Activated gamma-delta T cell (primary cell): ENCODE measurements at places on chromosomes 5 and 9.

DNA sequence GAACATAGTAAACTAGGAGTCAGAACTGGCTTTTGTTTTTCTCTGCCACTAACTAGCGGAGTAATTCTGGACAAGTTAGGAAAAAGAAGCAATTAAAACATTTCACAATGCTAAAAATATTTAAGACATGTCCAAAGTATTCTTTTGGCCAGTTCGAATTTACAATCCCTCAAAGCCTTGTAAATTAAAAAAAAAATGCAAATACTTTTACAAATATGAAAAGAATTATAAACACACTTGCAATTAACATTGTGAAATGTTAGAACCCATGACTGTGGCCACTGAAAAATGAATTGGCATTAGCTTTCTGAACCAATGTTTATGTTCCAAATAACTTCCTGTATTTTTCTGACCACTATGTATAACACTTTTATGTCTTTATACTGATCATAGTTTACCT lies 2.2 kb downstream of the RAD1 start:
- DNase-seq: no peak

DNA sequence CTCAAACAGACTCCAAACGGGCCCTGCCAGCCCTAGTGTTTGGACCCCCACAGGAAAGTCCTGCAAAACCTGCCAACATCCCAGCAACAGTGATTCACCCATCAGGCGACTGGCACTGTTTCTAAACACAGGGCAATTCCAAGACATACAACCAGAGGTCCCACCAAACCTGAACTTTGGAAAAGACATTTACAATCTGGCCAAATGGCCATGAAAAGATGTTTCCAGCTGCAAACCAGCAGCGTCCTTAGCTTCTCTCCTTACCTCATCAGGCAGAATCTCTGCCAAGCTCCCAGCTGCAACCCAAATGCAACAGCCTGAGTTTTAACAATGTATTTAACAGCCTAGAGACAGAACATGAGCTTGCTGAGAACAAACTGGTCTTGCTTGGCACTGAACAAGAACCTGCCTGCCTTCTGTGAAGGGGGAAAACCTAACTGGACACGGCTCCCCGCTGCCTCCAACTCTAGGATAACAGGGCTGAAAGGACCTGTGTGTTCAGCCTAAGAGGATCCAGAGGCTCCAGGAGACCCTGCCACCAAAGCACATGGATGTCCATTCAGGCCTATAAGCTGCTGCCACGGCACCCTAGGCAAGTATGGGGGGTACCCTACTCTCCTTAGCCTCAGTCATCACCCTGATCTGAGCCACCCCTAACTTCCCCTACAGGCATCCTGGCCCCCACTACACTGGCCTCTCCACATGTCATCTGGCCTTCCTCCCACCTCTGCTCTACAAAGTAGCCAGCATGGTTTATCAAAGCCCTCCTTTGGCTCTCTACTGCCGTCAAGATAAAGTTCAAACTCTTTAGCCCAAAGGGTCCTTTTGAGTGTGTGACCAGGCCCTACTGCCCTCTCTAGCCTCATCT lies 5.6 kb downstream of the P4HA2 start:
- DNase-seq: no peak

DNA sequence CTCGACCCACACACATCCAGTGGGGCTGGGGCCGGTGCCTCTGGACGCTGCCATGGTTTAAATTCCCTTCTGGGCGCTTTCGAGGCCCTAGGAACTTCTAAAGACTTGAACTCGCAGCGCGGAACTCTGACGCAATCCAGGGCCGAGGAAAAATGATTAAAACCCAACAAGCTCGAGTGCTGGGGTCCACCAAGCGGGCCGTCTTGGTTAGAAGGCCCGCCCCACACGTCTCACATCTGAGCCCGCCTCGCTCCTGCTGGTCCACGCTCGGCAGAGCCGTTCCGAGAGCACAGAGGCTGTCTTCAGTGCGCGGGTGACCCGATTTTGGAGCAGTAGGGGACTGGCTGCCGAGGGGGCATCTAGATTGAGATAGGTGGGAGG lies 1.5 kb downstream of the CRHBP start:
- DNase-seq: no peak

DNA sequence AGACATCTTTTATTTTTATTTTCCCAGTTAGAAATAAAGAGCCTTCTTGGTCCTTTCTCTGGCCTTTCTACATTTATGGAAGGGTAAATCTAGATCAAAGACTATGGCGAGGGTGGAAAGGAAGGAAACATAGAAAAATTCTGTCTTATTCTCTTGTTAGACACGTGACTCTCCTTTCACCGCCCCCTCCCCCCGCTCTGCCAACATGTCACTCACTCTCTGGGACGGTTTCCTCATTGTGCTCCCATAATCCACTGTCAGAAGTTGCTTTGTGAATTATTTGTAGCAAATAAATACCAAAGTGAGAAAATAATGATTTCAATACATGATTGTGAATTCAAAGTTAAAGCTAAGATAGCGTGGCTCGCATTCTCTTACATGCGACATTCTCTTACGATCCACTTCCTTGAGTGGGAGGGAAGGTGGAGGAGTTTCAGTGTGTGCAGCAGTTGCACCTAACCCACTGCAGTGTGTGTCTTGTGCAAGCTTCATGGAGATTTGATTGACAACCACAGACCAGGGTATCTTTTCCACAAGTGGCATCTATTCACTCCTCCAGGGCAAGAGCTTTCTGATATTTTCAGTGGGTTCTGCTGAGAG lies 423.0 kb upstream of the KIF2A start:
- DNase-seq: no peak

- DNase-seq: no peak
Measured at GRCh38 chr9:124723352-124723751, 47.8 kb downstream of the NR6A1 start.

GRCh38 chr9:108463932-108464606 lies 391.7 kb downstream of the ACTL7B start:
- no peak for DNase-seq

- no peak for DNase-seq
Measured at GRCh38 chr5:32001707-32002106, 172.4 kb downstream of the GOLPH3 start.

DNA sequence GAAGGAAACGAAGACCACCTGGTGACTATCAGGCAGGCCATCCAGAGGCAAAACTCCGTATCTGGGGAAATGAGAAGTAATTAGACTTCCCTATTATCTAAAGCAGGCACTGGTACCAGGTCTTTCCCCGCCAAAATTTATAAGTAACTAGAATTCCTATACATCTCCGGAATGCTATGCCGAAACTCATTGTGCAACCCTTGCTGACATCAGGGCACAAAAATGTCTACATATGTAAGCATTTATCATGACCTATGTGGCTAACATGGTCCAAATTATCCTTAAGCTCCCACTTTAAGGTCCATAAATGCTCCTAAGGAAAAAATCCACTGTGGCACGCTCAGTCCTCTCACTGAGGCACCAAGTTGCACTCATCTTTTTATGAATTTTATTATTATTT lies 17.8 kb downstream of the ACTL7B start:
- DNase-seq: no peak

DNA sequence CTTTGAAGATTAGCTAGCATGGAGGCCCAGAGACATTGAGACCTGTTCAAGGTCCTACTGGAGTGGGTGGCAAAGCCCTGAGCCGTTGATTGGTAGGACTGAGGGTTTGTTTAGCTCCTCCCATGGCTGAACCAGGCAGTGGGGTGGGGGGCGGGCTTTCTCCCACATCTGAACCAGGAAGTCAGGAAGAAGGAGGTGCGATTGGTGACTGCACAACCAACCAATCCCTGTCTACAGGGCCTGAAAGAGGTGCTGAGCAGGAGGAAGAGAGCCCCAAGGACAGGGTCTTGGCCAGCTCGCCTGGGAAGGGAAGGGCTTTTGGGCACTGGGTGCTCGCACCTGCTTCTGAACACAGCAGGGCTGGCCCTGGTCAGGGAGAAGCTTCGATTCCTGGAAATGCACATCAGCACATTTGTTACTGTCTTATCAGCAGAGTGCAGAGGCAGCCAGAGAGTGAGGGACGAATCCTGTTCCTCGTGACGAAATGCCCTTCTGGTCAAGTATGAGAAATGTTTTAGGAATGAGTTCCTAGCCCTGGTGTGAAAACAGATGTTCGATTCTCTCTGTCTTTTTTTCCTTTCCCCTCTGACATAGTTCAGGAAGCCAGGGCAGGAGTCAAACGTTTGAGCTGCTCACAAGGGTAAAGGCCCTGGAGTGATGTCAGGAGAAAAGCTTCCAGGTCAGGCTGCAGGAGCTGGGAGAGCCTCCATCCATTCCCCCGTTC lies 294.8 kb upstream of the KLF4 start:
- no peak for DNase-seq

GRCh38 chr5:131254741-131255140 lies 9.1 kb upstream of the CDC42SE2 start:
- DNase-seq: no peak

GRCh38 chr9:78210841-78211301 lies 25.0 kb upstream of the CEP78 start:
- no peak for DNase-seq

GRCh38 chr9:100277166-100277979 lies 75.4 kb downstream of the TEX10 start:
- no peak for DNase-seq

DNA sequence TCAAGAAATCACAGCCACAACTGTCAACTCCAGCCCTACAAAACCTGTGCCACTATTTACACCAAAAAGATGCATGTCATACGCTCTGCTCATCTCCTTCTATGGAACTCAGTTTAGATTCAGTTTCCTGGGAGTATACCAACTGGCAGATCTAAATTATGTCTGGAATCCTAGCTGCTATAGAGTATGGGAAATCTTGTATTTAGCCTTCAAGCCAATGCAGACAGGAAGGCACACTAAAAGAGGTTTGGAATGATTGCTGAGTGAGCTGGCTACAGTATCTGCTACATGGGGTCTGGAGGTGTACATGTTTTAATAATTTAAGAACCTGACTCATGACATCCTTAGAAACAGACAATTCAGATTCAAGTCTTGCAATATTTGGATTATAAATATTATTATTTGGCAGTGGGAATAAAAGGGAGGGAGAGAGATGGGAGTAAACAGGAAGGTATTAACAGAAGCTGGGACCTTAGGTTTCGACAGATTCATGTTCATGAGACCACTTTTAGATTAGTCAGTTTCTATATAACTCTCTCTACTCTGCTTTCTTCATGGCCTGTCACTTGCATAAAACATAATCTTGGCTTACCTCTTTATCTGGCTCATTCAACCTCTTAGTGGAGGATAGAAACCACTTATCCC lies 178.8 kb upstream of the HAPLN1 start:
- no peak for DNase-seq

DNA sequence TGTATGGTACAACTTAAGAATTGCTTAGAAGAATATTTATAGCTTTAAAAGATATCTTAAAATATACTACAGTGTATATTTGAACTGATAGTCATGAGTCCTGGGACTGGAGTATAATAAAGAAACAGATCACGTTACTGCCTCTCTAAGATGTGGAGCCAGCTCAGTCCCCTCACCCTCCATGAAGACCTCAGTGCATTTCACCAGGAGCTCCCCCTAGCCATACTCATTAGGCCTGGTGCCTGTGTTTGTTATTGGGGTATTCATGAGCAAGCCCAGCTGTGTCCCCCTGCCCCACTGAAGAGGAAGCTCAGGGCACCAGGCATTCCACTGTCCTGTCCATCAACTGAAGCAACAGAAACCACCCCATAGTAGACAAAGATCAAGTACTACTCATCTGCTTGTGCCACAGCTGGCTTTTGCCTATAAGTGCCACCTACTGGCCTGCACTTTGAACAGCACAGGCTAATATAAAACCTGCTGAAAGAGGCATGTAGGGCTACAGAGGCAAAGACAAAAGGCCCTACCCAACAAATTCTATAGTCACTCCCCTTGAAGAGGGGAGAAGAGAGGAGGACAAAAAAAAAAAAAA lies 850.2 kb upstream of the NUDT12 start:
- DNase-seq: no peak

DNA sequence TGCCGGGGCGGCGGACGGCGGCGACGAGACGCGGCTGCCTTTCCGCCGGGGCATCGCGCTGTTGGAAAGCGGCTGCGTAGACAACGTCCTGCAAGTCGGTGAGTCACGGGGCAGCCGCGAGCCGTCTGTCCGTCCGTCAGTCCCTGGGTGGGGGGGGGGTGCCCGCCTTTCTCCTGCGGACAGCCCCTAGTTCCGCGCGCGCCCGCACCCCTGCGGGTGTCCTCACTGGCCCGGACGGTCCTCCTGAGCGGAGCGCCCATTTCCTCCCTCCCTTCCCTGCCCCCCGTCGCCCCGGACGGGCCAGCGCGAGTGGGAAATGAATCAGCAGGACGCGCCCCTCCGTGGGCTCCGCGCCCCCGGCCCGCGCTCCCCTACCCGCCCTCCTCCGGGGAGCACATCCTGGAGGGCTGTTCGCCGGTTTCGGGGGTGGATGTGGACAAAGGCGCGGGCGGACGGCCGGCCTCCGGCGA lies 828 bp downstream of the ZSWIM6 start:
- DNase-seq: peak; percentile 40

DNA sequence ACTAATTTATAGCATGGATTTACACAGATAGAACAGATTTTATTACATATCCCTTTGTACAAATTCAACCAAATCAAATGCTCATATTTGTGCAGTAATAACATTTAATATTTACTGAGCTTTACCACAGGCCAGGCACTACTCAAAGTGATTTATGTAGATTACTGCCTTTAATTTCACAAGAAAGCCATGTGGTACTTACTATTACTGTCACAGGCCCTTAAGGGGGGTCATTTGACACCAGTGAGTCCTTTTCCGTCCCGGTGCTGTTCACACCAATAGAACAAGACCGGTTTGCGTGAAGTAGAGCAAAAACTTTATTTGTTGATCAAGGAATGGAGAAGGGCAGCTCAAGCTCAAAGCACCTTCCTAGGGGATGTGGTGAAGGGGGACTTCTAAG lies 308.5 kb upstream of the KCNN2 start:
- no peak for DNase-seq

- no peak for DNase-seq
Measured at GRCh38 chr5:58775701-58776262, 192.9 kb downstream of the RAB3C start.

DNA sequence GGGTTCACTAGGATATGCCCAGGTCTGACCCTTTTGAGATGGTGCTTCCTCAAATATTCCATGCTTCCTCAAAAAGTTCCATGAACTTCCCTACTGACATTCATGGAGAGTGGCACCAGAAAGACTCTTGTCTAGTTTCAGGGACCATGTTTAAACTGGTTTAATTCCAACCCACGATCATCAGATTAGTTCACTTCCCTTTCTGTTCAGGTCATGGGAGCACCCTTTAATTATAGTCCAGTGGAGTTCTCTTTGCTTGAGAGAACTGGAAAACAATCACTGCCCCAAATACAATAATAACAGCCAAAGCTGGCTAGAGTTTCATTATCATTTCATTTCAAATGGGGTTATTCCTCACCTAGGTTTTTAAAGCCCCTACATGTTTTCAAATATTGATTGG lies 9.7 kb upstream of the ERBIN start:
- DNase-seq: no peak

- peak; percentile 34 for DNase-seq
Measured at GRCh38 chr5:170278611-170279458, 18.7 kb downstream of the LCP2 start.

GRCh38 chr5:110161162-110161561 lies 471.4 kb downstream of the MAN2A1 start:
- DNase-seq: no peak
